ENCODE measurements at places on chromosomes 11 and 22. TPM values are rescaled to one million over a fixed set of nuclear protein-coding genes. Genes with fewer than 3 reads are reported as not detected.

- peaks cover 5% of the 10 kb centered on the region for H3K27me3 ChIP-seq
- peak within 1 kb of the TSS; percentile 62 for H3K27ac ChIP-seq
- no peak for DNase-seq
- H3K36me3 ChIP-seq = peaks cover 22% of the 10 kb centered on the region
- no peak within 1 kb of the TSS for H3K4me3 ChIP-seq
Observed at GRCh38 chr11:60971520-60971919, at the start of gene CD6. Gene CD6, plus strand, starts transcription at chr11:60971680. Its CDS starts 186 bp downstream, at chr11:60971866.

The MTFP1 gene
- total RNA-seq = 5.8 TPM

The FOLR3 gene
- total RNA-seq = not detected

The ZBTB16 gene
- 9.0 TPM for total RNA-seq

The OR51B4 gene
- total RNA-seq = not detected
